ENCODE measurements at places on chromosomes 6 and 20. TPM values are rescaled to one million over a fixed set of nuclear protein-coding genes. Genes with fewer than 3 reads are reported as not detected.

The TMEM170B gene
- total RNA-seq = 5.9 TPM

The CST7 gene
- 0.77 TPM for total RNA-seq

DNA sequence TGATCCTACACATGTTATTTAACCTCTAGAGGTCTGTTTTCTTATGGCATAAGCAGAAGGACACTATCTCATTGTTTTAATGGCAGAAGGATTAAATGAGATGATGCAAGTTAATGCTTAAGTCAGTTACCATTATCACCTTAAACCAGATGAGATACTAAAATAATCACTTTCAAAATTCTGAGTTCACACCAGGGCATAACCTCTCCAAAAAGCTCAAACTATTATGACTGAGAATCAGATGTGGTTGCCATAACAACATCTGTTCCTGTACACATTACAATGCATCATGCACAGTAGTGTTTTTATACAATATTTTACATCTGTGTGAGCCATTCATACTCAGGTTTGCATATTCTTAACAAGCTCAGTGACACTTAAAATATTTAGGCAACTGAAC lies 10.2 kb downstream of the ADNP start:
- H3K27me3 ChIP-seq = no peaks in the 10 kb centered on the region
- peaks cover 19% of the 10 kb centered on the region for H3K4me1 ChIP-seq
- H3K27ac ChIP-seq = no peak overlapping the region
- H3K4me3 ChIP-seq = no peak overlapping the region
- no peak for DNase-seq
- H3K36me3 ChIP-seq = no peaks in the 10 kb centered on the region

DNA sequence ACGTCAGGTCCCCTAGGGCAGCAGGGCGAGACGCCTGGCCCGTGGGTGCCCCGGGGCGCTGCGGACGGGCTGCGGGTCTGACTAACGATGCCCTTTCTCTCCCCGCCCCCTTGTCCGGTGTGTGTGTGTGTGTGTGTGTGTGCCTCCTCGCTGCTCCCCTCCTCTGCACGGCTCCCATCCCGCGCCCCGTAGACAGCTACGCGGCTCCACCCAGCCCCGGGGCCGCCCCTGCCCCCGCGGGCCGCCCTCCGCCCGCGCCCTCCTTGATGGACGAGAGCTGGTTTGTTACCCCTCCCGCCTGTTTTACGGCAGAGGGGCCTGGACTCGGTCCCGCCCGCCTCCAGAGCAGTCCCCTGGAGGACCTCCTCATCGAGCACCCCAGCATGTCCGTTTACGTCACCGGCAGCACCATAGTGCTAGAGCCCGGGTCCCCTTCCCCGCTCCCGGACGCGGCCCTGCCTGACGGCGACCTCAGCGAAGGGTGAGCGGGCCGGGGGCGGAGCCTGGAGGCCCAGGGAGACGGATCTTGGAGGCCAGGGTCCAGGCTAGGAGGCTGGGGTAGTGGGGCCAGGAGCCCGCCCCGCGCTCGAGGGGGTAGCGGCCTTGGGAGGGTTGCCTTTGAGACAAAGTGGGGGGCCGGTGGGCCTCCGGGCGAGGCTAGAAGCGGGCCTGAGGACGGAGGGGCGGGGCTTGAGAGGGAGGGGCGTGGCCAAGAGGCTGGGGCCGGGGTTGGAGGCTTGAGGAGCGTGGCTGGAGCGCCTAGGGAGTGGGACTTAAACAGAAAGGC lies 5.1 kb downstream of the TP53INP2 start:
- H3K27me3 ChIP-seq = no peaks in the 10 kb centered on the region
- peak; percentile 90 for DNase-seq
- peaks cover 6% of the 10 kb centered on the region for H3K4me1 ChIP-seq
